ENCODE measurements at places on chromosomes 3 and 15. TPM values are rescaled to one million over a fixed set of nuclear protein-coding genes. Genes with fewer than 3 reads are reported as not detected.

DNA sequence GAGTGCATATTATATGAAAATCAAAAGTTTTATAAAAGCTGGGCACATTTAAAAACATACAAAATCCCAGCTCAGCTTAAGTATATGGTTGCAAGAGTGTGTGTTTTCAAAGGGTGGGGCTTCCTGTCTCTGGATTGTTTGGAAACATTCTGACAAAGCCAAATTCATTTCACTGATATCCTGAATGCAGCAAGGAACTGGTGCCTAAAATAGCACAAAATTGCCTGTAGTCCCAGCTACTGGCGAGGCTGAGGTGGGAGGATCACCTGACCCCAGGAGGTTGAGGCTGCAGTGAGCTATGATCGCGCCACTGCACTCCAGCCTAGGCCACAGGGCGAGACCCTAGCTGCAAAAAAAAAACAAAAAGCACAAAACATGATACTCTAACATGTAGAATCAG, 13.0 kb upstream of the TJP1 start:
- no peak for DNase-seq

Gene PLS1
- 4.7 TPM for total RNA-seq

GRCh38 chr3:84974347-84974746, 15.6 kb downstream of the CADM2 start:
- DNase-seq, result no peak

DNA sequence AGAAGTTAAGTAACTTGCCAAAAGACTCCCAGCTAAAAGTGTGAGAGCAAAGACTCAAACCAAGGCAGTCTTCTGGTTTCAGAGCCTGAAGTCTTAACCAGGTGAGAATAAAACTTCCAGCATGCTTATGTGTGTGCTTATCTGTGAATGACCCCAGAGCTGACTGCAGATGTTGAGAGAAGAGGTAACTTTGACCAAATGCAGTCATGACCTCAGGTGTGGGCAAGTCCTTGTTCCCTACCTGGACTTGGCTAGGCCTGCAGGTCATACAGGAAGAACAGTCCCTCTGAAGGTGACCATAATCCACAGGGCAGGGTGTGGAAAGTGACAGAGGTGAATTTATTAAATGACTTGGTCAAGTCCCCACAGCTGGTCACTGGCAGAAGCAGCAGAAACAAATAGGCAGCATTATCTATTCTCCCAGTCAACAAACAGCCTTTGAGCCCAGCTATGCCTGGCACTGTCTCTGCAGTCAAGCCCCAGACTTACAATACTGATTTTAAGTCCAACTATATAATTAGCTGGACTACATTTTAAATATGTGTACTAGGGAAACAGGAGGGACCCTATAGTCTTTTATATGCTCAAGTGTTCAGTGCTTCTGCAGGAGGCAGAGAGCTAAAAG, 3.0 kb upstream of the CPEB1 start:
- no peak for DNase-seq

DNA sequence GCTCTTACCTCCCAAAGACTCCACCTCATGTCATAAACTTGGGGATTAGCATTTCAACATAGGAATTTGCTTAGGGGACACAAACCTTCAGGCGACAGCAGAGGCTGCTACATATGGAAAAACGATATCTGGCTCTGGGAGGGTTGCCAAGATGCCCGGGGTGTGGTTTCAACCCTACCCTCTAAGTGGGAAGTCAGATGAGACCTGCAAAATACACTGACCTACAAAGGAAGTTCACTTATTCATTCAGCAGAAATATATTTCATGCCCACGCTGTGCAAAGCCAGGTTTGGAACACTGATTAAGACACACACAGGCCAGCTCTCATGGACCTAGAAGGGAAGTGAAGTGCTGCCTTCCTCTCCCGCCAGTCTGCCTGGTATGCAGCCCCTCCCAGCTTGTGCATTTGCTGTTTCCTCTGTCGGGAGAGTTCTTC, 239.3 kb downstream of the FEZF2 start:
- DNase-seq, result no peak

All from activated CD8-positive, alpha-beta T cell treated with anti-CD3 and anti-CD28 coated beads for 36 hours (primary cell).